Activated CD8-positive, alpha-beta memory T cell treated with anti-CD3 and anti-CD28 coated beads for 1 hour (primary cell): ENCODE measurements at places on chromosomes 5 and 9.

GRCh38 chr9:70257502-70257901, 1.3 kb upstream of the SMC5 start:
- no peak for DNase-seq

GRCh38 chr5:106894964-106895363, 775.8 kb downstream of the EFNA5 start:
- no peak for DNase-seq

DNA sequence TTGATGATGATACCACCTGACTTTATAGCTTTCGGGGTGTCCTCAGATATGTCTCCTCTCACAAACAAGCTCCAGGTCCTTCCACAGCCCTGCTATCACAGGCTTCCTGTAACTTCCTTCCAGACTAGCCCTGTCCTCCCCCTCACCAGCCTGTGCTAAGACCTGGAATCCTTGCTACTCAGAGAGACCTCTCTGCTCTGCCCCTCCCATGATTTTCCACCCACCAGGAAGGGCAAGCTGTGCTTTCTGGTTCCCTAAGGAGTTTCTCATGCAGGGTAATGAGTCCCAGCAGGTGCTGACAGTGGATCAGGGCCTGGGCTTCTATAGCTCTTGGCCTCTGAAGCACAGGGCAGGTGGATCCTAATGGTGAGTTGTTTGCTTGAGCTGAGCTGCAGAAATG, 86.9 kb downstream of the AOPEP start:
- DNase-seq = no peak

GRCh38 chr9:98924946-98925820, 18.5 kb upstream of the COL15A1 start:
- DNase-seq = no peak

DNA sequence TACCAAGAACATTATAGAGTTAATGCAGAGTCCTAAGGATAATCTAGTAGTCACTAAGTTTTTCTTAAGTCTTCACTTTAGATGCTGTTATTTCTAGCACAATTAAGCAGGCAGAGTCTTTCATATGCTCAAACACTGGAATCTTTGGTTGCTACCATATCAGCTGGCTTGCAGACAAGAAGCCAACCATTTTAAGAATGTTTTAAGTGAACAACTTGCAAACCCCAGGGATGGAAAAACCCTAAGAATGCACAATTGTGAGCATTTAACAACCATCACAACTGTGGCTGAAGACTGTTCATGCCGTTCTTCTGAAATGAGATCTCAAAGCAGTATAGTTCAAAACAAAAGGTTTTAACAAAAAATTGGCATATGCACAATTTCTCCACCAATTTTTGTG, 55.1 kb downstream of the CSNK1A1 start:
- DNase-seq = no peak
